Activated CD4-positive, alpha-beta T cell treated with anti-CD3 and anti-CD28 coated beads for 36 hours (primary cell): ENCODE measurements at places on chromosomes 12 and 14. TPM values are rescaled to one million over a fixed set of nuclear protein-coding genes. Genes with fewer than 3 reads are reported as not detected.

The HOXC12 gene
- total RNA-seq = not detected

DNA sequence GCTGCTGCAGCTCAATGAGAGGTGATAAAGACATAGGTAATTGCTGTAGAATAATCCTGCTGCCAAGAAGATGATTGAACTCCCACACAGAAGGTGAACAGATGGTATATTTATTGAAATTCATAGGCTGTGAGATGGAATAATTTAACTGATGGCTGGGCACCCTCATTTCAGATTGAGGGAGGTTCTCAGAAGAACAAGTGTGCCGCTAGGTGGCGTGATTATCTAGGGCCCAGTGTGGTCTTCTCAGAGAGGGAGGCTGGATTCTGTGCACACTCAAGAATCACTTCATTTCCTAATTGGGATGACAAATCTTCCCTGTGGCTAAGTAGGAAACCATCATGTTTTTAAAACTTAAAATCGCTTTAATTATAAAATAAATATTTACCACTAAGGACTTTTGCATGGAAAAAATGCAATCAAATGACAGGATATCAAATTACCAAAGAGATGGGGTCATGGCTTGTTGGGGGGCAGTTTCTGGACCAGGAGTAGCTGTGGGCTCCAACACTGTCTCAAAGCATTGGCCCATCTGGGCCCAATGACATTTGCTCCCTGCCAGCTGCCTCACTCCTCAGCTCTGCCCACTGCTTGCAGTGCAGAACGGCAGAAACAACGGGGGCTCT lies 132.3 kb downstream of the SNAPC1 start:
- peak; percentile 83 for DNase-seq
- H3K27ac ChIP-seq = no peak overlapping the region
- peaks cover 14% of the 10 kb centered on the region for H3K4me1 ChIP-seq
- H3K4me3 ChIP-seq = no peak overlapping the region
- no peaks in the 10 kb centered on the region for H3K36me3 ChIP-seq

DNA sequence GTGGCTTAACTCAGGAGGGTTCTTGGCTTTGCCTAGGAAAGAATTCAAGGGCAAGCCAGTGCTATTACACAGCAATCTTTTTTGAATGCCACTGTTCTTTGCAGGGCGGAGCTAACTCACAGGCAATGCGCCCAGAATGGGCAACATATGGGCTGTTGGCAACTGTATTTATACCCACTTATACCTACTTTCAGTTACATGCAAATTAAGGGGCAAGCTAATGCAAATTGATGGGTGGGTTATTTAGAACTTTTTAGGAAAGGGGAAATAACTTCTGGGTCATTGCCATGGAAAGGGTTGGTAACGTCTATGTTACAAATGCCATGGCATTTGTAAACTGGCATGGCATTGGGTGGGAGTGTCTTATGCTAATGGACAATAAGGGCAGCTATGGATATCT lies 85.4 kb downstream of the C12orf50 start:
- no peak overlapping the region for H3K27ac ChIP-seq
- no peak for DNase-seq
- H3K27me3 ChIP-seq = no peaks in the 10 kb centered on the region
- no peaks in the 10 kb centered on the region for H3K4me1 ChIP-seq
- H3K4me3 ChIP-seq = no peak overlapping the region
- H3K36me3 ChIP-seq = no peaks in the 10 kb centered on the region

- no peak for DNase-seq
- H3K27ac ChIP-seq = no peak overlapping the region
- H3K27me3 ChIP-seq = peaks cover 51% of the 10 kb centered on the region
- no peaks in the 10 kb centered on the region for H3K36me3 ChIP-seq
- peaks cover 25% of the 10 kb centered on the region for H3K4me1 ChIP-seq
These were observed 3.1 kb downstream of the HMGA2 start for GRCh38 chr12:65827342-65827741.

GRCh38 chr14:96501217-96501739 lies 904 bp upstream of the PAPOLA start:
- H3K27me3 ChIP-seq = peaks cover 6% of the 10 kb centered on the region
- DNase-seq = peak; percentile 21
- peaks cover 32% of the 10 kb centered on the region for H3K36me3 ChIP-seq
- peak overlapping the region; percentile 99 for H3K4me3 ChIP-seq
- H3K4me1 ChIP-seq = peaks cover 28% of the 10 kb centered on the region

- no peak overlapping the region for H3K27ac ChIP-seq
- DNase-seq = no peak
- H3K27me3 ChIP-seq = peaks cover 3% of the 10 kb centered on the region
- peaks cover 20% of the 10 kb centered on the region for H3K4me1 ChIP-seq
- H3K4me3 ChIP-seq = no peak overlapping the region
These were observed 12.0 kb upstream of the LGMN start for GRCh38 chr14:92760524-92760805.

- H3K27ac ChIP-seq = no peak overlapping the region
- H3K4me1 ChIP-seq = no peaks in the 10 kb centered on the region
- H3K4me3 ChIP-seq = no peak overlapping the region
These were observed 402.2 kb downstream of the AEBP2 start for GRCh38 chr12:19841451-19841850.
